ENCODE measurements at places on chromosomes 3 and 15.

- peak; percentile 72 for ATAC-seq
Observed at GRCh38 chr3:196969660-196970546, 1.3 kb upstream of the PIGZ start.

DNA sequence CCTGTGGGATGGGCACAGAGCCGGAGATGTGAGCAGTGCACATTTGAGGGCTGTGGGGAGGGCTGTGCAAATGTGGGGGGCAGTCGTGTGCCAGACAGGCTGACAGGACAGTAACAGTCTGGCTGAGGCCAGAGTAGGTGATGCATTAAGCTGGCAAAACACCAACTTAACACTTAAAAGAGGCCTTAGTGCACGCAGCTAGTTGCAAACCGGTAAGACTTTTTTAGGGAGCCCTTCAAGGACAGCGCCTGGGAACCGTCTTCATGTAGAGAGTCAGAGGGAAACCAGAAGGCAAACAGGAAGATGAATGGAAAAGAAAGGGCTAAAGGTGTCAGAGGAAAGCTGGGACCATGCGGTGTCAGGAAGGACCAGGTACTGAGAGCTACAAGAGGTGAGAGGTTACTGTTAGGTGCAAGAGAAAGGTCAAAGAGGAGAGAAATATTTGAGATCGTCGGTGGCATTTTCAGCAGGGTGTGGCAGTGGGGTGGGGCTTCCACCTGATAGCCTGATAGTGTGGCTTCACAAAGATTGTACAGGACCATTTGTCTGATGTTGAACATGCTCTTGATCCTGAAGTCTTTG is 30.0 kb upstream of the CHD2 start:
- ATAC-seq = no peak

DNA sequence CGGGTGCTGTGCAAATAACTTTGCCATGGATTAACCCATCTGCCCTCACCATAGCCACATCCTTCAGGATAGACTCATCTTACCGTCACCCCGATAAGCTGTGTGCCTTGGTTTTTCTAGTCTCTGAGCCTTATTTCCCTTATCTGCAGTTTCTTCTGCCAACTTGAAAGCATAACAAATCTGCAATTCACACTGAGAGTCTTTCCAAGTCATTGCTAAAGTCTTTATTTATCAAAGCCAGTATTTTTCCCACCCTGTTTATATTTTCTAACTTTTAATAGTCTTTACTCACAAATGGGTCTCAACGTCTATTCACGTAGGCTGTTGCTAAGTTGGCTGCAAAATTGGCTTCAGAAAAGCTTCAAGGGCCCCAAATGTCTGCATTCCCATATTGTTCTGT is 61.6 kb upstream of the SUCLG2 start:
- ATAC-seq = no peak

DNA sequence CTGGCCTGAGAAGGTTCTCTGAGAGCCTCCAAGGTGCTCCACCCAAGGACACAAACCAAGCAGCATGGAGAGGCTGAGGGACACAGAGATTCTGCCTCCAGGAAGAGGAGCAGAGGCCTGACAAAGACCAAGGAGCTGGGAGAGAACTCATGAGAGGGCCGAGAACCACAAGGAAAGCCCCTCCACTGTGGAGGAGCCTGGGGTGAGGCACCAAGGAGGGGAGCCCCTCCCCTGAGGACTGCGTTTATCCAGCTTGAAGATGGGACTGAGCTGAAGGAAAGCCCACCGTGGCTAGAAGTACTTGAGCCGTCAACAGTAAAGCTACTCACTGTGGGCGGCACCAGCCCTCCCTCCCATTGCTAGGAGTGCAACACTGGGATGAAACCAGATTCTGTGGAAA is 63.1 kb upstream of the MEF2A start:
- no peak for ATAC-seq

DNA sequence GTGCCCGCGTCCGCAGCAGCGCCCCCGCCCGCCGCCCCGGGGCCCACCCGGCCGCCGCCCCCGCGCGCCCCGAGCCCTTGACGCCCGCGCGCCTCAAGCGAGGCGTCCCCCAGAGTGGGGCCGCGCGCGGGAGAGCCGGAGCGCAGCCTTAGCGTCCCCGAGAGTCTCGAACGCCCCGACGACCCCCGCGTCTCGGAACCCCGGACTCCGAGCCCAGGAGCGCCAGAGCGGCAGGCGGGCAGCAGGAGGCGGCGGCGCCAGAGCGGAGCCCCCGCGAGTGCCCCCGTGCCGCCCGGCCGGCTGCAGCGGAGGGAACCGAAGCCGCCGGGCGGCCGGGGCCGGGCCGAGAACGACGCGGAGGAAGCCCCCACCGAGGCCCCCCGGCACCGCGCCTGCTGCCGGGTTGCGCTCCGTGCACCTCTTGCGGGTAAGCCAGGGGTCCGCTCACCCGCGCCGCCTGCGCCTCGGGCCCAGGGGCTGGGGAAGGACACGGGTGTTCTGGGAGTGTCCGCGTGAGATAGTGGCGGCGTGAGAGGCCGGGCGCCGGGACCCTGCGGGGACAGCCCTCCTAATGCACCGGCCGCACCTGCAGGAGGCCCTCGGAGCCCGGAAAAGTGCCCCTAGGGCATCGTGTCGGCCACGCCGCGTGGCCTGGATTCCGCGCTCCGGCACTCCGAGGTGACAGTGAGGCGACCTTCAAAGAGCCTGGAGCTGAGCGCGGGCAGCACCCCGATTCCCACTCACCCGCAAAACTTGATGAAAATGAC is 52.0 kb upstream of the ULK4 start:
- ATAC-seq = peak; percentile 14

- no peak for ATAC-seq
Observed at GRCh38 chr3:152447511-152447910, 178.8 kb downstream of the MBNL1 start.

DNA sequence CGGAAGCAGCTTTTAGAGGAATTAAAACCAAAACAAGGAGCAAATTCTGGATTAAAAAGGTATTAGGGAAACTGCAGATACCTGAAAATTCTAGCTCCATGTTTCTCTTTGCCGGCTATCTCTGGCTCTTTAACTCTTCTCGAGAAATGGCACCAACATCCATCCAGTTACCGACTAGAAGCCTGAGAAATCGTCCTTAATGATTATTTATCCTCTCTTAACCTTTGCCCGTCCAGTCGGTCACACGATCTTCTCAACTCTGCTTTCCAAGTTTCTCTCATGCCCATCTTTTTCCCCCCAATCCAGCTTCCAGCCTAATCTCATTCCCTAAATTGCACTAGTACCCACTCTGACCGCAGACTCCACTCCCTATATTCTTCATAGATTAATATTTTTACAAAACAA is 596 bp upstream of the SGO1 start:
- ATAC-seq = no peak

GRCh38 chr15:82045892-82046665 is at the start of gene MEX3B:
MEX3B (minus strand) TSS chr15:82046018; CDS start chr15:82045705, 313 bp downstream.
- peak; percentile 77 for ATAC-seq

DNA sequence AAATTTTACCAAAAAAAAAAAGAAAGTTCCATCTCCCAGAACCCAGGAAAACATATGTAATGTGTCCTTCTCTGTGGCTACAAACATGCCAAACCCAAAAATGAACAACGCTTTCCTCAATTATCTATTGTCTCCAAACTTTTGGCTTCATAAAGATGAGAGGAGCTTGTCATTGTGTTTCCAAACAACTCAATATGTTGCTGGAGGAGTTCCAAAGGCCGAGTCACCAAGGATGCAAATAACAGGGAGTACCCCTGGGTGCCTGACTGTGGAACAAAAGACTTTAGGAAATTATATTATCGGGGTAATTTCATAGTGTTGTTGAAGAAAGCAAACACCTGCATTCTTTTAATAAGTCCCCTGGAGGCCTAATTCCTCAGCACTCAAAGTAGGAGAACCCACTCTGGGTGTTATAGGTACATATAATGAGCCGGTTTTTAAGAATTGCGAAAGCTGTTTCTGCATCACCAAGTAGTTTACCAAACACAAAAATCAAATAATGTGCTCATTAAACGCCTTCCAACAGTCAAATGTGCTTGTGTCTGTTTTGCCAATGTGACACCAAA is 206.3 kb upstream of the PRICKLE2 start:
- no peak for ATAC-seq

- no peak for ATAC-seq
Observed at GRCh38 chr3:24886501-24886900, 391.9 kb upstream of the THRB start.

DNA sequence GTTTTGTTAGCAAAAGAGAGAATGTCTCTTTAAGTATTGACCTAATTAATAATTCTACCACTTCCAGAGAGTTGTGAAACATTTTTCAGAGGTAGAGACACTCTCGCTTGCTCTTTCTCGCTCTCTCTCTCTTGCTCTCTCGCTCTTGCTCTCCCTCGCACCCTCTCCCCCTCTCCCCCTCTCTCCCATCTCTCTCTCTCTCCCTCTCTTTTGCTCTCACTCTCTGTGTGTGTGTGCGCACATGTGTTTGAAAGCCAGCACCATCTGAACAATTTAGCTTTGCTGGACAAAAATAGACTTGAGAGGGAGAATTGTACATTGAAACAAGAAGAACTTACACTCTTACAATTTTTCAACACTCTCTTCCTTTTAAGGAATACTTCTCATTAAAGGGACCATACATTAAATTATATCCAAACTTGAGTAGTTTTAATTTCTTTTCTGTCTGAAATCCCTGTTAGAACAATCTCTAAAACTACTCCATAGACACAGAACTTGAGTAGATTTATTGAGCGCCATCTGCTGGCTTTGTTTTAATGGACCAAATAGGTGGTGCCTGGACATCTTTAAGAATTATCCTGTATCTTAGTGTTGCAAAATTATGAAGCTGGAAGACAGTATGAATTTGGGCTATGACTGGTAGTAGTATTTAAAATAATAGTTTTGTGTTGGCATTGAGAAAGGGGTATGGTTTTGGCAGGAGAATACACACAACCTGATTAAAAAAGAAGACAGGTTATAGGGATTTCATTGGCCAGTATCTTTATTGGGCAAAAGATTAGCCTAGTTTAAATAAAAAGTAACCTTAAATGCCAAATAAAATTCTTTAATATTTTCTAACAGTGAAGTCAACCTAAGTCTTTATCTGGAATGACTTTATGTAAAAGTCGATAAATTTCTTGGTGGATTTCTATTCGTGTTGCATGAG is 124.6 kb downstream of the AKAP13 start:
- ATAC-seq = no peak

DNA sequence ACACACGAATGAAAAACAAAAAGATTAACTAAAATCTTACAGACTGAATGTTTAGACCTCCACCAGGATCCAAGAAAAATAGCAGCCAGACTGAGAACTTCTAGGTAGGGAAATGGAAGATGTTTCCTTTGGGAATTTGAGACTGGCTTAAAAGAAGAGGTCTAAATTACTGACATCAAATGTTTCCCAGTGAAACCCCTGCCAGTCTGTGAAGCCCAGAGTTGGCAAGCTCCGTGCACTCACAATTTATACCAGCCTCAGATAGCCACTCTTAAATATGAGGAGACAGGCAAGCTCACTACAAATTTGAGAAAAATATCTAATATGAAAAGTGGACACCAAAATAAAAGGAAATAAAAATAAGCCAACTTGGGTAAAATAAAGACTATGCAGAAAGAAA is 700.5 kb upstream of the ZNF385D start:
- no peak for ATAC-seq

- no peak for ATAC-seq
Observed at GRCh38 chr3:50554553-50554952, 13.0 kb downstream of the C3orf18 start.

- ATAC-seq = peak; percentile 88
Observed at GRCh38 chr15:41811432-41812195, 16.3 kb upstream of the JMJD7 start.

DNA sequence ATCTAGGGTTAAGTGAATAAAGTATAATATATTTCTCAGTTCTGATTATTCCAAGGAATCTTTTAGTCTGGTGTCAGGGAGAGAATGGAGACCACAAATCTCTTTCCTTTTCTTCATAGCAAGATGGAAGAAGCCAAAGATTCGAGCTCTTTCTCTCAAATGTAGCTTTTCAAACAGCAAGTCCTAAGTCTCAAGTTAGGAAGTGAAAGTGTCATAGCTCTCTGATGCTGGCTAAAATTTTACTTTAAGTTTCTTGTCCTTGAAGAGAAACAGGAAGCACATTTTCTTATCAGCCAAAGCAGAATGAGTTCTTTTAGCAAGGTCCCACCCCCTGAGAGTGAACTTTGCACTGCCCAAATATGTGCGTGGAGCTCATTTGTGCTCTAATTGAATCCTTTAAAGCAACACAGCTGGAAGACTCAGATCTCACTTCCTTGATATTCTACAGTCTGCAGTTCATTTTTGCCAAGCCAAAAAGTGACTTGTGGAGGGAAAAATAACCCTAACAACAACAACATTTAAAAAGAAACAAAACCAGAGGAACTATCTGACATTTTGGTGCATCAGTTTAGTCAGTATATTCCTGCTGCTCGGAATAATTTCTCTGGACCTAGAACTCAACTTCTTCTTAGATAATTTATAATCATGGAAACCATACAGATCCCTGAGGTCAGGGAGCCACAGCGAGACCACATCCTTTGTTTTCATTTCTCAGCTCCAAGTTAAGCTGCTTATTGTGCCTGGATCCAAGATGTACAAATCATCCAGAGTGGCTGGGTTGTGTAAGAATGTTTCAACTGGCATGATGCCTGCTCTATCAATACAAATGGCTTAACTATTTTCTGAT is 238.7 kb upstream of the P2RY1 start:
- ATAC-seq = peak; percentile 21

- ATAC-seq = no peak
Observed at GRCh38 chr15:72195101-72195511, 2.5 kb downstream of the GRAMD2A start.

GRCh38 chr3:55244247-55244646 is 242.9 kb downstream of the WNT5A start:
- ATAC-seq = no peak

DNA sequence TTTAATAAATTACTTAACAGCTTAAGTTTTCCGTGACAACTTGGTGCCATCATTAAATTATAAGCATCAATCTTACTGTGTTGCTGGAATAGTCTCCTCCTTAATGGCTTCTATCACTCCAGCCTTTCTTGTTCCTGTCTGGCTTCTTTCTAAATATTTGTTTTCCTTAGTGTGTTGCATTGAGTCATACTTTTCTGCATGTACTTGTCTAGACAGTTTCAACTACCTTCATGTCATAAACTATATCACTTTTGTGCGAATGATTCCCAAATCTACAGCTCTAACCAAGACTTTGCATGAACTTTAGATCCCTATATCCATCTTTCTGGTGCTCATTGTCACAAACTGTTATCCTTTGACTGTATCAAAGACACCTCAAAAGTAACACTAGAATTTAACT is 78.4 kb downstream of the AKAP13 start:
- ATAC-seq = no peak

DNA sequence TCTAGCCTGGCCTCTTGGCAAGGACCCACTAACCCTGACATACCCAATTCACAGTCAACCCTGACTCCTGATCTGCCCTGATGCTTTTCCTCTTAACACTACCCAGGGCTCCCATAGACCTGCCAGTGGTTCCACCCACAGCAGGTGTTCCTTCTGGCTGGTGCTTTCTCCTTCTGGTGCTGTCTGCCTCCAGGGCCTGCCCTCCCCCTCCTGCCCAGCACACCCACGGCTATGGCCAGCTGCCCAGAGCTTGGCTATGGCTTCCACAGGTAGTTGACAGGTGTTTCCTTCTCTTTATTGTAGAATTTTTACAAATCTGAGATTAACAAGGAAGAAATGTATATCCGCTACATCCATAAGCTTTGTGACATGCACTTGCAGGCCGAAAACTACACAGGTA is 46.5 kb upstream of the MANF start:
- ATAC-seq = no peak

- ATAC-seq = no peak
Observed at GRCh38 chr3:42674146-42674545, 11.2 kb upstream of the KLHL40 start.

All from activated CD4-positive, CD25-positive, alpha-beta regulatory T cell treated with anti-CD3 and anti-CD28 coated beads, Interleukin-2, amount 50 U/mL, for 24 hours (primary cell).